ENCODE measurements at places on chromosomes 12 and 14.

- DNase-seq = no peak
Measured at GRCh38 chr12:131213896-131214442, 260.3 kb downstream of the ADGRD1 start.

DNA sequence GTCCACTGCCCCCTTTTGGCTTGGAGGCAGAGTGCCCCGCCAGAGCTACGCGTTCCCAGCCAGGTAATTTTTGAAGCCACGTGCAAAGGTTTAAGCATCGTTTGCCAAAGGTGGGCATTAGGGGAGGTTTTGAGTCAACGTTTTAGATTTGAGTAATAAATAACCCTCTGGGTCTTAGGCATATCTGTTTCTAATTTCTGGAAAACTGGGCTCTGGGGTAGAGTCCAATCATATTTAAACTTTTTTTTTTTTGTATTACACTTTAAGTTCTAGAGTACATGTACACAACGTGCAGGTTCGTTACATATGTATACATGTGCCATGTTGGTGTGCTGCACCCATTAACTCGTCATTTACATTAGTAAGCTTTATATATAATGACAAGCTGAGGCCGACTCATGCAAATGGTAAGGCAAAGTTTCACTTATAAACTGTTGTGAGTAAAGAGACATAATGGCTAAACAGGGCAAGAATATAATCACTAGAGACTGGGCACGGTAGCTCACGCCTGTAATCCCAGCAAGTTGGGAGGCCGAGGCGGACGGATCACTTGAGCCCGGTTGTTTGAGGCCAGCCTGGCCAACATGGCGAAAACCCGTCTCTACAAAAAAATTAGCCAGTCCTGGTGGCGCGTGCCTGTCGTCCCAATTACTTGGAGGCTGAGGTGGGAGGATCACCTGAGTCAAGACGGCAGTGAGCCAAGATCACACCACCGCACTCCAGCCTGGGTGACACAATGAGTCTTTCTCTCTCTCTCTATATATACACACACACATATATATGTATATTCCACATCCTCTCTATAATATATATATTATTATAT, 491 bp upstream of the NR2C1 start:
- no peak for DNase-seq

DNA sequence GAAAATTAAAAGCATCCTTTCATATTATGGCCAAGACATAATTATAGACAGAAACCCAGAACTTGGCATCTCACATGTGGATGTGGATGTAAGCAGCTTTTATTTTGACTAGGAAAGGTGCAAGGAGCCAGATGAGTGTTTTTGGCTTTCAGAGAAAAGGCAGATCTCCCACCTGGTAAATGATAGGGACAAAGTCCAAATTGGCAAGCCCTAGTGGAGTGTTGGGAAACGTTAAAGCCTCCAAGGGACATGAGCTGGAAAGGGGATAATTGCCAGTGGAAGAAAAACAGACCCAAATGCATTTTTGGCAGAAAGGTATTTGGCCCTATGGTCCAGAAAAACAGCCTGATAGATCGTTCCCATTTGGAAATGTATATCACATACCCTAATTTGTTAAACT, 60.1 kb downstream of the KLHL28 start:
- no peak for DNase-seq

GRCh38 chr12:111616177-111616623, 17.1 kb upstream of the ATXN2 start:
- no peak for DNase-seq

GRCh38 chr12:22083167-22083566, 37.1 kb downstream of the CMAS start:
- no peak for DNase-seq

GRCh38 chr12:51548241-51548640, 42.8 kb upstream of the SCN8A start:
- no peak for DNase-seq

DNA sequence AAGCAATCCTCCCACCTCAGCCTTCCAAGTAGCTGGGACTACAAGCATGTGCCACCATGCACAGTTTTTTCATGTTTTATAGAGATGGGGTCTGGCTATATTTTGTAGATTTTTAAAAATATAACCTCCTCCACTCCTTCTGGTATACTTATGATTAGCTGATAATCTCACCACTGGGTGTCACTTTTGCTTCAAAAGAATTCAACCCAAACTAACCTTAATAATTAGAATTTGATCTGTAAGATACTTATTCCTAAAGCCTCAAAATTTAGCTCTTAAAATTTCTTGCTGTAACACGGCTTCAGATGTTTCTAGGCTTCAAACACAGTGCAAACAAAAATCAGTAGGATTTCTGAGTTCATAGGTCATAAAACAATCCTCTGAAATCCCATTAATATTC, 130.3 kb downstream of the CEP83 start:
- no peak for DNase-seq

- DNase-seq = no peak
Measured at GRCh38 chr12:132444957-132445883, 44.7 kb upstream of the FBRSL1 start.

- no peak for DNase-seq
Measured at GRCh38 chr12:62267480-62267879, 7.3 kb downstream of the USP15 start.

GRCh38 chr14:69092840-69093422, 60.0 kb downstream of the DCAF5 start:
- no peak for DNase-seq

GRCh38 chr12:70645494-70646317, 8.5 kb upstream of the PTPRB start:
- no peak for DNase-seq

DNA sequence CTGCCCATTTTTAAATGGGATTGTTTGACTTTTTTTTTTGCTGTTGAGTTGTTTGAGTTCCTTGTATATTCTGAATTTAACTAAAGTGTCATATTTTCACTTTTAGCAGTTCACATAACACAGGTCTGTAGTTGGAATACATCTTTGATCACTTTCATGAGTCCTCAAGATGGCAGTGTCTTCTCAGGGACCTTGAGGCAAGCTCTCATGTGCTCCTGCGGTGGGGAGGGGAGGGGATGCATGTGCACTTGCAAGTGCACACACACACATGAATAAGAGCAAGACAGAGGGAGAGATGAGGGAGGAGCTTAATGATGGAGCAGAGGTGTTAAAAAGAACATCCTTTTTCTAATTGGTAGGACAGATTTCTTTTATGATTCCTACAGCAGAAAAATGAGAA, 291.4 kb upstream of the OR4E1 start:
- no peak for DNase-seq

DNA sequence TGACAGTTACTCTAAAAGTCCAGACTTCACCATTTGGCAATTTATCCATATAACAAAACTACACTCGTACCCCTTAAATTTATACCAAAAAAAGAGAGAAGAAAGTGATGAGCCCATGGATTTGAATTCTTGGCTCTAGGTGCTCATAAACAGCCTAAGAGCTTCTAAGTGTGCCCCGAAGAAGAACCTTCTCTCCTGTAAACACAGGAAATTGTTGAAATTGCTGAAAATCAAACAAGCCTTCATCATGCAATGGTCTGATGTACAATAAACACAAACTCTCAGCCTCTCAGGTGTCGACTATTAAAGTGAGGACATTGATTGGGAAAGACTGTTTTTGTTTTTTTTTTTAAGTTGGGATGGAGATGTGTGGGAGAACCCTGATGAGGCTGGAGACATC, 21.8 kb downstream of the PDE6H start:
- DNase-seq = no peak

DNA sequence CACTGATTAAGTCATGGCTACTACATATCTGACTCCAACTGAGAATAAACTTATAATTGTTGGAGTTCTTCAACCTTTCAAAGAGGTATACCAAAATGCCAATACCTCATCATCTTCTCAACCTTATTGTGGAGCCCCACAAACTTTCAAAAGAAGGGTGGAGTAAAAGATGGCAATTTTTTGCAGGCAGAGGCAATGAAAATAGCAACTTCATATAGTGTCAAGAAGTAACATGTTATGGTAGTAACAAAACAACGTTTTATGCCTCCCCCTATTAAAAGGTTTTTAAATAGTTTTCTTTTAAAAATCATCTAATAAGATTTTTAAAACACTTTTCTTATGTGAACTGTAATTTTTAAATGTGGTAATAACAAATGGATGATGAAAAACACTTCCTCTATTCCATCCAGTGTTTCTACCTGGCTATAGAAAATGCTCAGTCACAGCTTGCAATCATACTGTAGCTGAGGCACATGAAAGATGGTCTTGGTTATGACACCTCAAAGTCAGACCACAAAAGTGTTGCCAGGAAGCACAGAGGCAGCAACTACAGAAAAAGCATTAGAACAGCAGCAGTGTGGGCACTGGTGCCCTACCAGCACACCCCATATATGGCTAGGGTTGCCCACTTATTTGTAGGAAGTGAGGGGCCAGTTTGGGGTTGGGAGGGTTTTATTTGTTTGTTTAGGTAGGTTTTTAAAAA, 7.0 kb downstream of the PPP1R12A start:
- no peak for DNase-seq

- DNase-seq = no peak
Measured at GRCh38 chr14:63964113-63964512, 111.3 kb downstream of the SYNE2 start.

GRCh38 chr12:47717443-47718193, 7.7 kb downstream of the ENDOU start:
- DNase-seq = no peak

- no peak for DNase-seq
Measured at GRCh38 chr12:105455261-105455660, 124.8 kb downstream of the C12orf75 start.

GRCh38 chr12:53696285-53696654, 20.4 kb upstream of the ATP5MC2 start:
- peak; percentile 40 for DNase-seq

DNA sequence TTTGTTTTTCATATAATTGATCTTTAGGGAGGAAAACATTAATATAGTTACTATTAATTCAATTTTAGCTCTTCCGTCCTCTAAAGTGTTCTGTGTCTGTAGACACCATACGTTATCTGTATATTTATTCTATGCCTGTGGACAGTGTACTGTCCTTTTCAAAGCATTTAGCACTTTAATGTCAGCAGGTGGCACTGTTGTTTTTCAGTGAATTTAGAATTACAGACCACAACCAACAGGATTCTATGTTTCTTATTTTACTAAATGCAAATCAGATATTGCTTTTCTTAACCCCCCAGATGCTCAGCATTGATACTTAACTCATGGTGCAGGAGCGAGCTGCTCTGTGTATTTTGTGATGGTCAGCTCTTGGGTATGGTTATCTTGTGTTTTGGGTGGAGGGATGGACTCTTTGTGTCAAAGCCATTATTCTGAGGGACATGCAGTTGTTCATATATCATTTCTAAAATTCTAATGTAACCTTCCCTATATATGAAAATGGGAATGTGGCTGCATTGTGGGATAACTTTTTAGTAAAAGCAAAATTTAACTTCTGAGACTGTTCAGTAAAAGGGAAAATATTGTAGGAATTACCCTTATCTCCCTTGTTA, 65.2 kb downstream of the PAPOLA start:
- DNase-seq = no peak

DNA sequence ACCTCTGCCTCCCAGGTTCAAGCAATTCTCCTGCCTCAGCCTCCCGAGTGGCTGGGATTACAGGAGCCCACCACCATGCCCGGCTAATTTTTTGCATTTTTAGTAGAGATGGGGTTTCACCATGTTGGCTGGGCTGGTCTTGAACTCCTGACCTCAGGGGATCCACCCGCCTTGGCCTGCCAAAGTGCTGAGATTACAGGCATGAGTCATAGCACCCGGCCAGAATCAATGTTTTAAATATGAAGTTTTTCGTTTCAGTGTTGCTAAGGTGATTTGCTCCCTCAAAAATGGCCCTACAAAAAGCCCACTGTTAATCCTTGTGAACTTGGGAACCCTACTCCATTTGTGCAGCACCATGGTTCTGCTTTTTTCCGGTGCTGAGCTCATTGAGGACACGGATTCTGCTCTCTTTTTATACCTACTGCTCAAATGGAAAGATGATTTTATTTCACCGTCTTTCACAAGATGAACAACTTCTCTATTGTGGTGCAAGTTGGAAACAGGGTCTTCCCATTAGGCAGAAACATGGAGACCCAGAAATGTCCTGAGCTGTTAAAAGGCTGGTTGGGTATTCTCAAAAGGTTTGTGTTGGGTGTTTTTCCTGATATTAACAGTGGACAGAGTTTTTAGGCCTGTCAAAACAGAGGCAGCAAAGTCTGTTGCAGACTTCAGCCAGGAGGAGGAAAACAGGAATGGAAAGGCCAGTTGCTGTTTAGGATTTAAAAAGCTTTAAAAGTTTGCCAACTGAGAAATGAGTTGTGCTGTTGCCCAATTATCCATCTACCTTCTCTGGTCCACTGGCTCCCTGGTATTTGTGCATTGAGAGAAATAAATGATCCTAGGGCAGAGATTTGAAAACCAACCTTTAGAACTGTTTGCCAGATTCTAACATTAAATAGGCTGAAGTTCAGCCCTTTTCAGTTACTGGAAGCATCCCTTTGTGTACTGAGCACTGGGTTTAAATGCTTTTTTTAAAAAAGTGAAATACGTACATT, 85.8 kb downstream of the ATP23 start:
- no peak for DNase-seq

- no peak for DNase-seq
Measured at GRCh38 chr12:85441741-85442140, 161.7 kb downstream of the ALX1 start.

DNA sequence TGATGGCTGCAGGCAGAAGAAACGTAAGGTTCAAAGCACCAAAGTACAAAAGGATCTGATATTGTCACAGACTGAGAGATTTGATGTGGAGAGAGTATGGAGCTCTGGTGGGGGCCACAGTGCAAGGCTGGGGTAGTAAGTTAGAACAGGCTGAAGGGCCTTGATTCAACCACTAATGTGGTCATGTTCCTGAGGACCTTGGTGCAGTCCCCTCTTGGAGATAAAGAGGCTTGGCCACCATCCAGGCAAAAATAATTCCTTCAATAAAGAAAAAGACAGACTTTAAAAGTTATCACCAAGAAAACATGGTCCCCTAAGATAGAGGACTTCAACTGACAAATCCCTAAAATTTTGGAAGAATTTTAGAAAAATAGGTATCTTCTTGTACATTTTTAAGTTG, 17.4 kb downstream of the CAPZA3 start:
- no peak for DNase-seq
